Stimulated activated CD4-positive, alpha-beta T cell treated with anti-CD3 and anti-CD28 coated beads, Interleukin-4, amount 100 ng/mL, for 24 hours (primary cell): ENCODE measurements at places on chromosomes 6 and 20.

GRCh38 chr20:46683668-46683938, 5.6 kb downstream of the TP53RK start:
- DNase-seq, result no peak

- DNase-seq, result peak; percentile 63
Measured at GRCh38 chr6:31888276-31889258, 8.9 kb downstream of the EHMT2 start.

DNA sequence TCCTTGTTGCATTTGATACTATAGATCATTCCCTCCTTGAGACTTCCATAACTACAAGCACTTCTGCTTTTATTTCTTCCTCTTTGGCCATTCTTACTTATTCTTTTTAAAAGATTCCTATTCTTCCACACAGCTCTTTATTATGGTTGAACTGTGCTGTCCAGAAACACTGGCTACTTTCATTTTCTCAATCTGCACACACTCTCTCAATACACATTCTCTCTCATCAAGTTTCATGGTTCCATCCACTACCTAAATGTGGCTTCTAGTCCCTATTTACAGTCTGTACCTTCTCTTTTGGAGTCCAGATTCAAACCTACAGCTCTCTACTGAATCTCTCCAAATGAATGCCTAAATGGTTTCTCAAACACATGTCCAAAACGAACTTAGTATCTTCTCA, 214.3 kb upstream of the RSPO3 start:
- no peak for DNase-seq

- no peak for DNase-seq
Measured at GRCh38 chr6:57019434-57019833, 27.1 kb upstream of the KIAA1586 start.

GRCh38 chr6:144935181-144935580, 650.0 kb downstream of the UTRN start:
- DNase-seq, result no peak

- no peak for DNase-seq
Measured at GRCh38 chr20:24862606-24863005, 86.5 kb upstream of the CST7 start.

GRCh38 chr20:61938839-61939690, 126.6 kb downstream of the TAF4 start:
- DNase-seq, result no peak

- no peak for DNase-seq
Measured at GRCh38 chr20:56806952-56807517, 177.9 kb downstream of the TFAP2C start.
